ENCODE measurements at places on chromosomes 3 and 15.

- DNase-seq: no peak
Observed at GRCh38 chr3:170695486-170696064, 109.7 kb upstream of the SLC7A14 start.

DNA sequence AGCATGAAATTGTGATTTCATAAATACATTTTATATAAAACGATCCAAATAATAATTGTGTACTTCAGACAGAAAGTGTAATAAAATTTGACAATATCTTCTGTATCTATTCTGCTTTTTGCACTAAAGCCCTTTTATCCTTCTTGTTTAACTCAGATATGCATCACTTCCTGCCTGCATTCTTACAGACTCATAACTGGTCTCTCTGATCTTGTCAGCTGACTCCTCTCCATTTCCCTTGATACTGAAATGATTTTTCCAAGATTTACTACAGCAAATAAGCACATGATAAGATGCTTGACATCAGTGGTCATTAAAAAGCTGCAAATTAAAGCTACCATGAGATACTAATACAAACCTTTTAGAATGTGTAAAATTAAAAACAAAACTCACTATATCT is 25.3 kb upstream of the SI start:
- DNase-seq: no peak

DNA sequence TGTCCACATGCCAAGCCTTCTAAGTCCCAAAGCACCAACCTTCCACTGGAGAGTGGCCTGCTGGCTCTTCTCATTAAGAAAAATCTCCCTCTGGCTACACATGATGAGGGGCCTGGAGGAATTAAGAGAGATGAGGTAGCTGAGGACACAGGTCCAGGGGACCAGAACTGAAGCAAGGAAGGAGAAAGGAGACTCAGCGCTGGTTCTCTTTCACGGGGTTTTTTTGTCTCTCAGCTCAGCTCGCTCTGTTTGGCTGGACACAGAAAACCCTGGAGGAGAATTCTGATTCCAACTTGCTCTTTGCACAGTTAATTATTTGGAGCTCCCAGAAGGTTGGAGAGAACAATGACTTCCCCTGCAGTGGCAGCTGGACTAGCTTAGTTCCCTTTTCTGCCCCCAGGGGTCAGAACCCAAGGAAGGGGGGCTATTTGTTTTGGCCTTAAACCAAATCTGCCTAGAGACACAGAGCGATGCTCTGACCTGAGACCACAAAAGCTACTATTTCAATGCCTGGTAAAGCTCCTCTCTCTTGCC is 507.6 kb downstream of the FHIT start:
- DNase-seq: peak; percentile 20

DNA sequence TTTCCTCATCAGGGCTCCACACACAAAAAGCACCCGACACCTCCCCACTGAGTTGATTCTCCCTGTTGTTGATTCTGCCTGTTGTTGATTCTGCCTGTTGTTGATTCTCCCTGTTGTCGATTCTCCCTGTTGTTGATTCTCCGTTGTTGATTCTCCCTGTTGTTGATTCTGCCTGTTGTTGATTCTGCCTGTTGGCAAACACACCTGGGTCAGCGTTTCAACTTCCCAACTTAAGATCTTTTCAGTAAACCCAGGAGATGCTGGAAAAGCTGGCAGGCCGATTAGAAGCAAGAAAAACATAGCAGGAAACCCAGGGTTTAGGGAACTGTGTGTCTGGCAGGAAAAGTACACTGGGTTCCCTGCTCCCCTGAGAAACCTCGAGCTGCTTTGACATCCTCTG is 47.9 kb downstream of the TNK2 start:
- no peak for DNase-seq

GRCh38 chr3:30644615-30645014 is 38.2 kb downstream of the TGFBR2 start:
- peak; percentile 78 for DNase-seq

DNA sequence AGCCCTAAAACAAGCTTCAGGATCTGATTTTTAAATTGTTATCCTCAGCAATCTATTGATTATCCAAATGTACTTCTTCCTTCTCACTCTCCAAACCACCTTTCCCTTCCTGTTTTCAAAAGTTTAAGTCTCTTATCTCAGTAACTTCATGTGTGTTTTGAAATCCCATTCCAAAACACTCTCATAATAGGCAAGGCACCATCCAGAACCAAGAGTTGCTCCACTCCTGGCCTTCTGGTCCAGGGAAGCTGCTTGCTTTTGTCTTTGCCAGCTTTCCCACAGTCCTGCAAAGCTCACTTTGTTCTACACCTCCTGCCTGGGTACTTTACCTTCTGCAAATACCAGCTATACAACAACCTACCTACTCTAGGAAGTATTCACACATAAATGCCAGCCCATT is 63.5 kb downstream of the MLH1 start:
- DNase-seq: no peak

DNA sequence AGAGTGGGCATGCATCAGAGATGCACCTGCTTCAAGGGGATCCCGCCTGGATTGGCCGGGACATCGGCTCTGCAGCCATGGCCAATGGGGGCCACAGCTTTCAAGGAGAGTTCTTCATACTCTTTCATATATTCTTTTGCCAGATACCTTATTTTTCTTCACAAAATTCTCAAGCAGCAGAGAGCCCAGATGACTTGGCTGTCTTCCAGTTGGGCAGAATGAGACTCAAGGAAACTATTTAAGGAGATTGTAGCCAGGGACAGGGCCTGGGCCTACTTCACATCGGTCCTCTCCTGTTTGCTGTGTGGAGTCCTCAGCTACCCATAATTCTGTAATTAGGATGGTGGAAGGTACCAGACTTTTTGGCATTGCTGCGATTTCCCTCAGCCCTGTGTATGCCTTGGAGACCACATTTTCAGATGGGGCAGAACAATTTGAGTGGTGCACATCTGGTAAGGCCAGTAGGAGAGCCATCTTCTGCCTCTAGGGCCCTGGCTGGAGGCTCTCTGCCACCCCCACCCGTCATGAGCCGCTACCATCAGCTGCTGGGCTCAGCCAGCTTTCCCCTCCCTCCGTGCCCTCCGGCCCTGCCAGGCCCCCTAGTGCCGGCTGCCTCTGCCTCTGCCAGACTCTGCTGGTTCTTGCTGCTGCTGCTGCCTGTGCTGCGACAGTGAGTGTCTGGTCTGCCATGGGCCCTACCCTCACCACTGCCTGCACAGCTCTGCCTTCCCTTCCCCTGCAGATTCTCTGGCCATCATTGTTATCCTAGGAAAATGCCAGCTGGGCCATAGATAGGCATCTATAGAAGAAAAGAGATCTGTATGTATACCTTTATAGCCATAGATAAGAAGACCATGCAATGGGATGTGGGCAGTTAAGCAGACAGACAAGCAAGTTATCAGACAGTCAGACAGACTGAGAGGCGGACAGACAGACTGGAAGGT is 6.7 kb downstream of the PLIN1 start:
- no peak for DNase-seq

- no peak for DNase-seq
Observed at GRCh38 chr3:72888546-72889309, 882 bp downstream of the GXYLT2 start.

DNA sequence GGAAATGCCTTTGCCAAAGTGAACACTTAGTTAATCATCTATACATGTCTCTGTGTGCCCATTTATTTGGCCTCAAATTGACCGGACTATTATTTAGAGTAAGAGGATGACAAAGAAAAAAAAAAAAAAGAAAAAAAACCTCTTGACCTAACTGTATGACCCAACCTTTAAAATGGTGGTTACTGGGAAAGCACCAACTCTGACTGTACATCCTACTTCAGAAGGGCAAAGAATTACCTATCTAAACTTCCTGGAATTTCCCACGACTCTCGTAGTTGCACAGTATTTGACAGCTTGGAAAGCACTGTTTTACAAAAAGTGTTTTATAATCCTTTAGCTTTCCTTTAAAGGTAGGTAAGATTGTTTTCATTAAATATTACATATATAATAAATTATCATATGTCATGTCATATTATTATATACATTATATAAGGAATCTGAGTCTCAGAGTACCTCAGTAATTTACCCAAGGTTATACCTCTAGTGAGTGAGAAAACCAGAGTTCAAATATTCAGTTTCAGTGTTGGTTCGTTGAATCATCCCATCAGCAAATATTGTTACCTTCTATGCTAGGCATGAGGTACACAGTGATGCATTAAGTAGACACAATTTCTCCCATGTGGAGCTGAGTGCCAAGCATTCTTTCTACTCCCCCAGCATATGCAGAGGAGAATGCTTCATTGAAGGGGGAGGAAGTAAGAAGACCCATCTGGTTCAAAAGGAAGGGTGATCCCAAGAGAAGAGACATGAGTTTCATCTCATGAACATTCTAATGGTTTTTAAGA is 5.0 kb downstream of the BCL2A1 start:
- DNase-seq: no peak

GRCh38 chr3:78337801-78338211 is 1297.9 kb downstream of the ROBO2 start:
- DNase-seq: no peak

DNA sequence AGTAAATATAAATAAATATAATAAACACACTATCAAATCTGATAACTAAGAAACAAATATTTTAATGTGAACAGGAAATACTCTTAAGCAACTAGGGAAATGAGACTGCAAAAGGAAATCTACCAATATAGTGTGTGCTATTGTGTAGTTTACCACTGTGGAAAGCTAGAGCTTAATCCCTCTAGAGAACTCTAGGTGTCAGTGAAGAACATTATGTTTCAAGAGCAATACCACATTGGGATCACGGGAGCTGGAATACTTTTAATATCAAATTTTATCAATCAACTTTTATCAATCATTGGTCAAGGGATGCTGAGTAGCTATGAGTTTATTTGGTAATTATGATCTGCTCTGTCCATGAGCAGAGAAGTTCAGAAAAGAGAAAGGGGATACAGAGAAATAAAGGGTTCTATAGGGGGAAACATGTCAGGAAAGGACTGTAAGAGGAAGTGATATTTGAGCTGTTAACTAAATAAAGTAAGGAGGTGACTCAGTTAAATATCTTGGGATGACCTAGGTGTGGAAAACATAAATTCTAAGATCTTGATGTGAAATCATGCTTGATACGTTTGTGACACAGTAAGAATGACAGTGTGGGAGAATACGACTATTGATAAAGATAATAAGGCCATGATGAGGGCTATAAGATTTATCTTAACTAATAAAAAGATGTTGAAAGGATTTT is 762.2 kb upstream of the ALCAM start:
- DNase-seq: no peak

GRCh38 chr3:71614426-71614825 is 30.9 kb upstream of the FOXP1 start:
- no peak for DNase-seq

DNA sequence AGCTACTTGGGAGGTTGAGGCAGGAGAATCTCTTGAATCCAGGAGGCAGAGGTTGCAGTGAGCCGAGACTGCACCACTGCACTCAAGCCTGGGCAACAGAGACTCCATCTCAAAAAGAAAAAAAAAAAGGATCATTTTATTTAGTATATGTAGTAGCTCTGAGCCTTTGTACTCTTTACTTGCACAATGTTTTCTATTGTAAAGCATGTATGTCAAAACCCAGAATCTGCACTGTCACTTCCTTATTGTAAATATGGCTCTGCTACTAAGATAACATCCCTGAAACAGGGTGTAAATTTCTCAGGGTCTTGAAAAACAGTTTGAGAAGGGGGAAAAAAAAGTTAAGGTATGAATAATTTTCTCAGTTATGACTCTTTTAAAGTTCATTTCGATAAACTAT is 35.1 kb downstream of the SLMAP start:
- DNase-seq: peak; percentile 89

- DNase-seq: no peak
Observed at GRCh38 chr3:191170097-191170496, 28.9 kb upstream of the OSTN start.

- no peak for DNase-seq
Observed at GRCh38 chr15:28886431-28887338, 911 bp downstream of the APBA2 start.

DNA sequence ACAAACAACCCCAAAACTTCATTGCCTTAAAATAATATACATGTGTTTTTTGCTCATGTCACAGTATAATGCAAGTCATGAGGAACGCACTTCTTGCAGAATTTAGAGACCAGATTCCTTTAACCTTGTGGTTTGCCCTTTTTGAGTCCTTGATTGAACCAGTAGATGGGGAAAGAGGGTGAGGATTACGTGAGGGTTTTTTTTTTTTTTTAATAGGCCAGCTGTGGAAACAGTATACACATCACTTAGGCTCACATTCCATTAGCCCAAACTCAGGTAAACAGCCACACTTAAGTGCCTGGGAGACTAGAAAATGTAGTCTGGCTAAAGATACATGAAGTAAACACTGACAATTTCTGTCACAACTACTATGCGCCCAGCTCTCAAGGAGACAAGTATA is 114.9 kb upstream of the MLF1 start:
- DNase-seq: no peak

DNA sequence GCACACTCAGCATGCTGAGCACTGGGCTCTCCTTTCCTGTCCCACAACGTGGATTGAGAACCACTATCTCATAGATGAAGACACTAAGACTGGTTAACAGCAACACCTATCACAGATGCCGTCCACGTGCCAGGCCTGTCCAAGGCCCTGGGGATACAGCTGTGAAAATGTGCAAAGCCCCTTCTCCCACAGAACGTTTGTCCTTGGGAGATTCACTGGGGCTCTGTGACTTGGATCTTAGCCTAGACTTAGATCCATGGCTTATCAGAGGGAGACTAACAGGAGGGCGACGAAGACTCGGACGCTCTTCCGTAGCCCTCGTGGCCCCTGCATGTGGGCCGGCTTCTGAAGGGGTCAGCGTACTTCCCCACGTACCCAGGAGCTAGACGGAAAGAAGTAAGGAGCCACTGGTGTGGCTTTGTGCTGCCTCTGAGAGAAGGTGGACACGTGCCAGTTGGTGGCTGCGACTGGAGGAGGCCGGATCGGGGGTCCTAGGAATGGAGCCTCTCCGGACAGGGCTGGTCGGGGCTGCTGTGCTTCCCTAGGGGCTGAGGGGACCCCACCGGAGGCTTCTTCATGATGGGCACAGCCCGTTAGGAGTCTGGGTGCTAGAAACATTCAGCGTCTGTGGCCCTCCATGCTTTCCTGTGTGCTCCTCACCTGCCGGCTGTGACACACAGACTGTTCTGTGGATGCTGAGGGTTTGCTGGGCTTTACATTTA is 964 bp downstream of the NRROS start:
- DNase-seq: no peak

DNA sequence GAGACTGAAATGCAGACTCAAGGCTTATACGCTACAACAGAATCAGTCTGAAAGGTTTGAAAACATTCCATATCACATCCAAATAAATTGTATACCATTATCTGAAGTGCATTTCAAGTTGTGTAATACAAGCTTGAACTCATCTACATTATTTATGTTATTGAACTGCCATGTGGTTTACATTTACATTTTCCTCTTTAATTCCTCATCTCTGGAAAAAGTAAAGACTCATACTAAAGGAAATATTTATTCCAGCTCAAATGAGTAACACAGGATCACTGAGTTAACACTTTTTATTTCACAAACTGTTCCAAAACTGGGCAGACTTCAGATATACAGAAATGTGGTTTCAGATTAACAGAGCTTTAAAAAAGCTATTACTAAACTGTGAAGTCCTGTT is 282.5 kb downstream of the ULK4 start:
- no peak for DNase-seq

- DNase-seq: no peak
Observed at GRCh38 chr3:126903521-126903920, 79.4 kb upstream of the PLXNA1 start.

- no peak for DNase-seq
Observed at GRCh38 chr15:33852570-33852969, 115.7 kb upstream of the CHRM5 start.

Measured in GF-D8 (cell line).